ENCODE measurements at places on chromosomes 11 and 22.

GRCh38 chr11:128689948-128690664 is 3.8 kb upstream of the FLI1 start:
- DNase-seq: no peak

DNA sequence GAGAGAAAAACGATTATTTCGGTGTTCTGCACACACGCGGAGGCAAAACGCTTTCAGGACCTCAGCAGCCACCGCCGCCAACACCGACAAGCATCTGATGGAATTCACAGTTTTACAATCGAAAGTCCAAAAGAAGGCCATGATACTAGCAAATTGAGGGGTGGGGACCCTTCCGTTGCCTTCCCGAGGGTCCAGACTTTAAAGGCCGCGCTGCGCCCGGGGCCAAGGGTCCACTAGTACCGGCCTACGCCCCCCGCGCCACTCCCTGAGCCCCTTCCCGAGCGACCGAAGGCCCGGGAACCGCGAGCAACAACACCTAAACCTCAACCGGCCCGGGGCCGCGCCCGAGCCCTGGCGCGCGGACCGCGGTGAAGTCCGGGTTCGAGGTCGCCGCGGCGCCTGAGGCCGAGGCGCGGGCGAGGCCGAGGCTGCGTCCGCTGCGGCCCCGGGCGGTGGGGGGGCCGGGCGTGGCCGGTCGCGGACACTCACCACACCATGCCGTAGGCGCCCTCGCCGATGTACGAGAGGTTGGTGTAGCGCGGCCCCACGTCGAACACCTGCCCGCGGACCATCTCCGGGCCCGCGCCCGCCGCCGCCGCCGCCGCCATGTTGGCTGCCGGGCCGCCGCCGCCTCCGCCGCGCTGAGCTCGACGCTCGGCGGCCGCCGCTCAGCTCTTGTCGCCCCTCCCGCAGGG is 465 bp downstream of the MAPK1 start:
- DNase-seq: no peak

DNA sequence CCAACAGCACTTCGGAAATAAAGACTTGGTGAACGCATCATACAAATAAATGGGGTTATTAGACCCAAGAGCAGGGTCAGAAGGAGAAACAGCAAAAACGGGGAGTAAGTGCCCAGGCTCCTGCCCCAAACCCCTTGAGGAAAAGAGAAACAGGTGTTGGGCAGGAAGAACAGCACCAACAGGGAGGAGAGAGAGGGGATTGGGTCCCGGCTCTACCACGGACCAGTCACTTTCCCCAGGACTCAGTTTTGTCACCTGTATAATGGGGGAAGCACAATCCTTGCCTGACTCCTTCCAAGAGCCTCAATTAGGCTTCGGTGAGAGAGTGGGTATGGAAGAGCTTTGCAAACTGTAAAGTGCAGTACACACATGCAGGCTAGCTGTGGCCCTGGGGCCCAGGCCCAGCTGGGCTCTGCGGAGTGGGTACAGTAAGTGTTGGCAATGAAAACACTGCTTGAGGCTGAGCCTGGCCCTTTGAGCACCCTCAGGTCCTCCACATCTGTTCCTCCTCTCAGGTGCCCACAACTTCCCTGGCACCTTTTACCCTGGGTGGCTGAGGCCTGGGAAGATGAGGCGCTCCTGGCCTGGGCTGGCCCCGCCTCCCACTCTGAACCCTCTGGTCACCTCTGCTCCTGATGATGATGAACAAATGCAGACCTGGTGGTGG is 8.9 kb downstream of the SLC29A2 start:
- DNase-seq: no peak

- no peak for DNase-seq
Measured at GRCh38 chr11:23313001-23313400, 452.7 kb upstream of the CCDC179 start.

GRCh38 chr22:38129021-38129420 is 18.5 kb upstream of the BAIAP2L2 start:
- DNase-seq: no peak

GRCh38 chr11:68213135-68213515 is at the start of gene KMT5B:
TSS of gene KMT5B (minus strand) at chr11:68213296. CDS start at chr11:68190076, 23,220 bp downstream.
- DNase-seq: peak; percentile 68

DNA sequence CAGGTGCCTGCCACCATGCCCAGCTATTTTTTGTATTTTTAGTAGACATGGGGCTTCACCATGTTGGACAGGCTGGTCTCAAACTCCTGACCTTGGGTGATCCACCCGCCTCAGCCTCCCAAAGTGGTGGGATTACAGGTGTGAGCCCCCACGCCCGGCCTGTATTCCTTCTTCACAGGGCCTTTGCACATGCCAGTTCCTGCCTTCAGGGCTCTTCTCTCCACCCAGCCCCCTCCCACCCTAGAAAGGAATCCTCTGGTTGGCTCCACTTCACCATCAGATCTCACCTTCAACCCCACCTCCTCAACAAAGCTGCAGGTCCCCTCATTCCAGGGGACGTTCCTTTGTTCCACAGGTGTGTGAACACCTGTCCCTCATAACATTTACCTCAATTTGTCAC is 2.0 kb downstream of the POLR3H start:
- DNase-seq: no peak

- no peak for DNase-seq
Measured at GRCh38 chr11:86247608-86248007, 3.1 kb downstream of the EED start.

DNA sequence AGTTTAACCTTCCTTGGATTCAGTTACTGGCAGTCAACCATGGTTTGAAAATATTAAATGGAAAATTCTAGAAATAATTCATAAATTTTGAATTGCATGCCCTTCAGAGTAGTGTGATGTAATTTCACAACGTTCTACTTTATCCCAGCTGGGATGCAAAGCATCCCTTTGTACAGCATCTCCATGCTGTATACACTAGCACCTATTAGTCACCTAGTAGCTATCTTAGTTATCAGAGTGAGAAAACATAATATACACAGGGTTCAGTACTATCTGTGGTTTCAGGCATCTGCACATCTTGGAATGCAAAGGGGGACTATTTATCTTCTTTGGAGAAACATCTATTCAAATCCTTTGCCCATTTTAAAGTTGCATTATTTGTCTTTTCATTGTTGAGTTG is 30.8 kb downstream of the CBL start:
- DNase-seq: no peak

DNA sequence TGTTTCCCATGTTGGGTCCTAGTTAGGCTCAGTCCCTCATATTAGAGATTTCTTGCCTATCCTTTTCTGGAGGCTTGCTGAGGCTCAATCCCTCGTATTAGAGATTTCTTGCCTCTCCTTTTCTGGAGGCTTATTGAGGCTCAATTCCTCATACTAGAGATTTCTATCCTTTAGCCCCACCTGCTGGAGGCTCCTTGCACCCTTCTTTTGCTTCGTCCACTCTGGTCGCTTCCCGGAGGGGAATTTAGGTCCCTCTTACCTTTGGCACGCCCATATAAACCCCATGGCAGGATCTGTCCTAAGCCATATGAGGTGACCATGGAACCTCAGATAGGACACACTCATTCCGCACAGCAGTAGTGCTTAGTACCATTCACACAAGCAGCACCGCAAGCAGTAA is 15.9 kb downstream of the CYP2D6 start:
- no peak for DNase-seq

DNA sequence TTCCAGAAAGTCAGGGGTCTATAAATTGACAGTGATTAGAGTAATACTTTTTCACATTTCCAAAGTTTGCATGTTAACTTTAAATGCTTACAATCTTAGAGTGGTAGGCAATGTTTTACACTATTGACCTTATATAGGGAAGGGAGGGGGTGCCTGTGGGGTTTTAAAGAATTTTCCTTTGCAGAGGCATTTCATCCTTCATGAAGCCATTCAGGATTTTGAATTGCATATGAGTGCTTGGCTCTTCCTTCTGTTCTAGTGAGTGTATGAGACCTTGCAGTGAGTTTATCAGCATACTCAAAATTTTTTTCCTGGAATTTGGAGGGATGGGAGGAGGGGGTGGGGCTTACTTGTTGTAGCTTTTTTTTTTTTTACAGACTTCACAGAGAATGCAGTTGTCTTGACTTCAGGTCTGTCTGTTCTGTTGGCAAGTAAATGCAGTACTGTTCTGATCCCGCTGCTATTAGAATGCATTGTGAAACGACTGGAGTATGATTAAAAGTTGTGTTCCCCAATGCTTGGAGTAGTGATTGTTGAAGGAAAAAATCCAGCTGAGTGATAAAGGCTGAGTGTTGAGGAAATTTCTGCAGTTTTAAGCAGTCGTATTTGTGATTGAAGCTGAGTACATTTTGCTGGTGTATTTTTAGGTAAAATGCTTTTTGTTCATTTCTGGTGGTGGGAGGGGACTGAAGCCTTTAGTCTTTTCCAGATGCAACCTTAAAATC is 5.3 kb downstream of the MALAT1 start:
- no peak for DNase-seq

GRCh38 chr11:44312876-44313275 is 2.9 kb upstream of the ALX4 start:
- DNase-seq: no peak

GRCh38 chr11:129249351-129249750 is 57.2 kb upstream of the ARHGAP32 start:
- DNase-seq: no peak

GRCh38 chr22:28410050-28410816 is 269.4 kb downstream of the TTC28 start:
- DNase-seq: no peak

DNA sequence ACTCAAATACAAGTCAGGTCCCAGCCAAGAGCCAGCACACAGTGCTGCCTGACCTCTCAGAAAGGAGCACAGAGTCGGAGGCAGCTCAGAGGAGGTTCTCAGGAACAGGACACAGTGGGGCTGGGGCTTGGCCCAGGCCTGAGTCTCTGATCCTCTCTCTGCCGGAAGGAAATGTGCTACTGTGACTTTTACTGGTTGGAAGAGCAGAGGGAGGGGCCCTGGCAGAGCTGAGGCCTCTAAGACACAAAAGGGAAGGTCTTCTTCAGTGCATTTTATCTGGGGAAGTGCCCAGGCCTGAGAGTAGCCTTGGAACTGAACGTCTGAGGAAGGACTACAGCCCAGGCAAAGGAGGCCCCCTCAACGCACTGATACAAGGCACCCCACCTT is 16.2 kb upstream of the CASTOR1 start:
- peak; percentile 31 for DNase-seq

GRCh38 chr11:104003491-104003890 is 32.9 kb upstream of the DDI1 start:
- no peak for DNase-seq

DNA sequence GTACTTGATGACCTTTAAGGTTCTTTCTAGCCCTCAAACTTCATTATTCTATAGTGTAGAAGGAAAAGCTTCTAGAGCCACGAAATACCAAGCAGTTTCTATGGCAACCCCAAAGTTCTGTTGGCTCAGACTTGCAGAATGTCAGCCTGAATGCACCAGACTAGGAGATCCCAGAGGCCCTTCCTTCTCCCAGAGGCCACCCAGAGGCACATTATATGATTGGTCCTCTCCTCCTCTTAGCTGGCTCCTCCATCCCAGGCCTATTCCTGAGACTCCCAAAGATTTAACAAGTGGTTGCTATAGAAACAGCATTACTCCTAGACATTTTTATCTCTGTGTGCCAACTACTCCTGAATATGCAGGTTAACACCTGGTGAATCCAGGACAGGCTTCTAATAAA is 69.2 kb upstream of the CCDC90B start:
- no peak for DNase-seq

GRCh38 chr11:67542169-67542568 is 18.9 kb upstream of the CABP2 start:
- no peak for DNase-seq

GRCh38 chr11:119709638-119710346 is 19.2 kb downstream of the NECTIN1 start:
- DNase-seq: peak; percentile 51

- DNase-seq: no peak
Measured at GRCh38 chr11:102375720-102376399, 28.8 kb downstream of the BIRC2 start.

DNA sequence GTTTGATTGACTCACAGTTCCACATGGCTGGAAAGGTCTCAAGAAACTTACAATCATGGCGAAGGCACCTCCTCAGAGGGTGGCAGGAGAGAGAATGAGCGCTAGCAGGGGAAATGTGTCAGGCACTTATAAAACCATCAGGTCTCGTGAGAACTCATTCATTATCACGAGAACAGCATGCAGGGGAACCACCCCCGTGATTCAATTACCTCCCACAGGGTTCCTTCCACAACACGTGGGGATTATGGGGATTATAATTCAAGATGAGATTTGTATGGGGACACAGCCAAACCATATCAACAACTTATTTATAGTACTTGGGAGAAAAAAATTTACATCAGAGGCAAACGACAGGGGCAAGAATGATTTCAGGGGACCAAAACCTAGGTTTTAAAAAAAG is 3.0 kb downstream of the ME3 start:
- no peak for DNase-seq

DNA sequence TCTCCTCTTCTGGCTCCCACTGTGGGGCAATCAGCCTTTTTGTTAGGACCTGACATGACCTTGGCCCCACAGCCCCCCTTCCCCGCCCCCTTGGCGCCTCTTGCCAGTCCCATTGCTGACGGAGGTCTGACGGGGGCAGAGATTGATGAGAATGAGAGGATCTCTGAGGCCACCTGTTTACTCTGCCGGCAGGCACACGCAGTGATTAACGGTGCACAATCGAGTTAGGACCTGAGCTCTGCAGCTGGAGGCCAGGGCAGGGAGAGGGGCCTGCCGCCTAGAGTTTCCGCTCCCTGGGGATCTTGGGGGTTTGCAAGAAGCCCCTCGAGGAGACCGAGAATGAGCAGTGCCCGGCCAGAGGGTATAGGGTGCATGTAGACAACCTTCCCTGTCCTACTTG is 6.8 kb upstream of the CHRM1 start:
- no peak for DNase-seq

DNA sequence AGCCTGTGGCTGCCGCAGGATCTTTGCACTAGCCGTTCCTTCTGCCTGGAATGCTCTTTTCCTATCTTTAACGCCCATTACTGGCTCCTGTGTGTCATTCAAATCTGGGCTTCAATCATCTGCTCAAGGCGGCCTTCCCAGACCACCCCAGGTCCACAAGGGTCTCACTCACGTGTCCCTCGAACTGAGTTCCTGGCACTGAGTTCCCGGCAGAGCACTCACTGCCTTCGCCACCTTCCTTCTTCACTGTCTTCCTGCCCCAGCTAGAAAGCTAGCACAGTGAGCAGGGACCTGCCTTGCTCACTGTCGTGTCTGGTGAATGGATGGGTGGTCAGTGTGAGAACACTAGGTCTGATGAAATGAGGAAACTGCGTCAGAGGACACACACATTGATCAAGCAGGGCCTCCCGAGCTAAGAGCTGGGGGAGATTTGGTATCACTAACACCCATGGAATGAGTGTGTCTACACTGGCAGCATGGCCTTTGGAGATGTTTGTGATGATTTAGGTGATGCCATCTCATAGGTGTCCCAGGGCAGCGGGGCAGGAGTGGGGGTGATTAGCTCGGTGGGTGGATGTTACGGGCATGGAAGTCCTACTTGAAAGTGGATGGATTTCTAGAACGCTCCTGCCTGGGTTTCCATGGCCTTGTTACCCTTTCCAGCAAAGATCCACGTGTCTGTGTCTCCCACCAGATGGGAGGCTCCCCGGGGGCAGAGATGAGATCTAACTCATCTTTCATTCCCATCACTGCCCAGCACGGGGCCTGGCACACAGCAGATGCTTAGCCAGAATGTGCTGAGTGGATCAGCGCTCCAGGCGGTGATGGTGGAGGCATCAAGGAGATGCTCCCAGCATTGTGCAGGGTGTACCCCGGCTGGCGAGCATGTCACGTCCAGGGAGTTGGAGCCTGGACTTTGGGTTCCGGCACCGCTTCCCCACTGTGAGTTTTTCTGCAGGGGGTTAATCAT is 64.5 kb downstream of the SHISAL1 start:
- DNase-seq: no peak
